ENCODE measurements at places on chromosomes 16 and 17.

GRCh38 chr16:69922200-69922599, 28.9 kb upstream of the CLEC18A start:
- DNase-seq, result no peak

- peak; percentile 41 for DNase-seq
These were observed 1.0 kb upstream of the ANKRD40CL start for GRCh38 chr17:50768346-50768761.

DNA sequence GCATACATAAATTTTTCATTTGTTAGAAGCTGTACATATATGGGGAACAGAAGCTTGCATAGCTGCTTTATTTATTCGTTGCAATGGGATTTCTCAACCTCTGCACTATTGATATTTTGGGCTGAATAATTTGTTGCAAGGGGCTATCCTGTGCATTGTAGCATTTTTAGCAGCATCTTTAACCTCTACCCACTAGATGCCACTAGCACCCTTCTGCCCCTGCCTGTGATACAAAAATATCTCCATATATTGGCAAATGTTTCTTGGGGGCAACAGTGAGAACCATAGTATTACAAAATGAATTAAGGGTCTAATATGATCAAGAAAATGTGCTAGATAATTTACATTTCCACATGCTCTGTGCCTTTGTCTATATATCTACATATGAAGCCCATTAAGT, 1401.0 kb downstream of the CDH11 start:
- no peak for DNase-seq

DNA sequence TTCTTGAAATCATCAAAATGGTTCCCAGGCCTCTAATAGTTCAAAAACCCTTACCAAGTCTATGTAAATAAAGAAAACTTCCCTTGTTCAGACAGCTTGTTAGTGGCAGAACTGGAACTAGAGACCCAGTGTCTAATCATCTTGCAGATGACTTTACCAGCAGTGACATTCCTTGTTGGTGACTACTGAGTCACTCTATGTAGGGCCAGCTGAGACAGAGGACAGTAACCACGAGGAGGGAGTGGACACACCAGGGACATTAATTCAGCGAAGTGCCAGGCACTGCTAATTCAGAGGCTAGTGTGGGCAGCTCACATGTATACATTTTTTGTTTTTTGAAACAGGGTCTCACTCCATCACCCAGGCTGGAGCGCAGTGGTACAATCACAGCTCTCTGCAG, 6.1 kb upstream of the HEATR3 start:
- DNase-seq, result no peak

- no peak for DNase-seq
These were observed 37.5 kb upstream of the CIBAR2 start for GRCh38 chr16:85149776-85150175.

- DNase-seq, result no peak
These were observed 49.6 kb downstream of the PSMD12 start for GRCh38 chr17:67316781-67317180.

- no peak for DNase-seq
These were observed 702 bp upstream of the WNT3 start for GRCh38 chr17:46818929-46819859.

GRCh38 chr16:28503470-28504259, 3.0 kb downstream of the IL27 start:
- DNase-seq, result no peak

GRCh38 chr16:13254998-13255614, 353.7 kb downstream of the SHISA9 start:
- no peak for DNase-seq

- DNase-seq, result no peak
These were observed 3.8 kb downstream of the TBX21 start for GRCh38 chr17:47736501-47737495.

DNA sequence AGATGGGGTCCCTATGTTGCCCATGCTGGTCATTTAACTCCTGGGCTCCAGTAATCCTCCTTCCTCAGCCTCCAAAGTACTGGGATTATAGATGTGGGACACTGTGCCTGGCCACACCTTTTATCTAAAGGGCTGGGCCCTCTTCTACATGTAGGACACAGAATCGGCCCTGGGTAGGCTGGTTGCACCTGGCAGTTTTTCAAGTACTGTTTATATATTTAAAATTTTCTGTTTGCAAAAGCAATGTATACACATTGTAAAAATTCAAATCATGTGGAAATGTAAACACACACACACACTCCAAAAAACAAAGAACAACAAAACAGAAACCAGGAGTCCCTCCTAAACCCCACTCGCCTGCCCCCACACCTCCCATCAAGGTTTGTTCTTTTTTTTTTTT, 28.1 kb upstream of the SIAH1 start:
- no peak for DNase-seq

- DNase-seq, result no peak
These were observed 52.8 kb downstream of the NTN1 start for GRCh38 chr17:9074131-9074530.

DNA sequence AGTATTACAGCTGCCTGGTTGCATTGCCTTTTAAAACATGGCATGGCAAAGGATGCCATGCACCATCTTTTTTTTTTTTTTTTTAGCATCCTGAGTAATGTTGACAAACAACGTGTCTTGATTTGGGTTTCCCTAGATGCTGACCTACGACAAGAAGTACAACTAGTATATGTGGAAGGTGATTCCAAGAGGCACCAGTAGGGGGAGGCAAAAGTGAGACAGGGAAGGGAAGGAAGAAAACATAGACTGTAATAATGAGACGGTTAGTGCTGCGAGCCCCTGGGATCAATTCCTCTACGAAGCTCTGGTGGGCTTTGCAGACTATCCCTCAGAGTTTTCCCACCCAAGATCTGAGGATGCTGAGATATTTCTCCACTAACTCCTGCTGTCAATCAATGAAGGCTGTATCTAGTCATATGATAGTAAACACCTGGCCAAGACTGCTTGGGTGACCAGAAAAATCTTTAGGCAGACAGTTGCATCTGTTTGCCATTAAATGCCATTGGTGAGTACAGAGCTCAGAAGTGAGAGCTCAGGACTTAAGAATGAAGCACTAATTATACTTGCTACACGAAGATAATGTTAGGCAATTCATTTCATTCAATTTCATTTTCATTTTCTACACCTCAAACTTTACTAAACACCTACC, 458.6 kb upstream of the GOT2 start:
- no peak for DNase-seq

- no peak for DNase-seq
These were observed 402.3 kb upstream of the ASIC2 start for GRCh38 chr17:33695431-33695830.

GRCh38 chr17:45394913-45395568, 37.6 kb downstream of the ARHGAP27 start:
- DNase-seq, result no peak

DNA sequence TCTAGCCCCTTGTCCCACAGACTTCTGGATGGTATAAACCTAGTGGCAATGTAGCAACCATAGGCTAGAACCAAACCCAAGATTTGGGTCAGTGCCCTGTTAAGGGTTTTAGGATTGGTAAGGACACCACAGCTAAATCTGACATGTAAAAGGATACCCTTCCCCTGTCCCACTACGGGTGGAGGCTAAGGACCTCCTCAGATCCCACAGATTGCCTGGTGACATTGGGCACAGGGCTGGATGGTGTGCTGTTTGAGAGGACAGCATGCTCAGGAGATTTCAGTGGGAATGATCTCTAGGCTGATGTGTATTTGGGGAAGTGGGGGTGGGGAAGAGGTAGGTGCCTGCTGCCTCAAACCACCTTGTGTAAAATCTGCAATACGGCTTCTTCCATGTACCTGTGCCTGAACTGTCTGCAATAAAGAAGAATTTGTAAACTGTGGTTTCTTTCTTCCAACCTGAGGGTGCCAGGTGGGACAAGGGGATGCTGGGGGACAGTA, 671 bp upstream of the EDC4 start:
- no peak for DNase-seq

DNA sequence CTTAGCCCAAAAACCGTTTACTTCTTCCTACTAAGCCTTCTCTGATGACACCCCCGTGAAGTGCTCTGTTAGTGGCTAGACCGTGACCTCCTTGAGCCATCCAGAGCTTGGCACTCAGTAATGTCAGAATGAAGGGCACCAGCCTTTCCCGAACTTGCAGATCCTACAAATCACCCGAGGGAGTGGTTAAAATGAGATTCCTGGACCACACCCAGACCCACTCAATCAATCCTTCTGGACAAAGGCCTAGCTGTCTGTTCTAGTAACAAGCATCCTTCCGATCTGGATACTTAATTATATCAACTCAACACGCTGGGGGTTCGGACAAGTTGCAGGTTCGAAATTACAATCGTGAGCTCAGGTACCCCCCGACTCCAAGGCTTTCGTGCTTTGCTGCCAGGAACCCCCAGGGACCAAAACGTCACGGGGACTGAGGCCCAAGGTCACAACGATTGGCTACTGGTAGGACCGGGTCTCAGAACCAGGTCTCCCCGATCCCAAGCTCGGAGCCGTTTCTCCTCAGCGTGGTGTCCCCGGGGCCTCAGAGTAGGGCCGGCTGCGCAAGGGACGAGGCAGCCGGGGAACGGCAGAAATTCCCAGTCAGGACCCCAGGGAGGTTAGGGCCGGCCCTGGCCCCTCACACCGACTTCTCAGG, 527 bp downstream of the CIAPIN1 start:
- no peak for DNase-seq

DNA sequence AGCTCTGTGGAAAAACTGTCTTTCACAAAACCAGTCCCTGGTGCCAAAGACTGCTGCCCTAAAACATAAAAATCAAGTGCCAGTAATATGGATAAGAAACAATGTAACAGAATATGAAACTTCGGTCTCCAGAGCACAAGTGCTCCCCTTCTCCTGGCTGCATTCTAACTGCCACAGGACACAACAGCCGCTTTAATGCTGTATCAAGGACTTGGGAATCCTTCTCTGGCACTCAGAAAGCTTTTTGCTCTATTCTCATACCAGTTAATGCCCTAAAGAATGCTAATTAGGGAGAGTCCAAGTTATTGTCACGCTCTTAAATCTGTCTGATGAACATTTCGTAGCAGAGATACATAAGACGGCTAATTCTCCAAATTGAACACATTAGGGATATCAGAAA, 90.9 kb downstream of the PARN start:
- no peak for DNase-seq

GRCh38 chr17:1733759-1734158, 8.9 kb upstream of the SERPINF2 start:
- no peak for DNase-seq

- DNase-seq, result no peak
These were observed 238.0 kb downstream of the SNX29 start for GRCh38 chr16:12214509-12214908.

- no peak for DNase-seq
These were observed 25.8 kb downstream of the ADCY9 start for GRCh38 chr16:4090351-4090851.

DNA sequence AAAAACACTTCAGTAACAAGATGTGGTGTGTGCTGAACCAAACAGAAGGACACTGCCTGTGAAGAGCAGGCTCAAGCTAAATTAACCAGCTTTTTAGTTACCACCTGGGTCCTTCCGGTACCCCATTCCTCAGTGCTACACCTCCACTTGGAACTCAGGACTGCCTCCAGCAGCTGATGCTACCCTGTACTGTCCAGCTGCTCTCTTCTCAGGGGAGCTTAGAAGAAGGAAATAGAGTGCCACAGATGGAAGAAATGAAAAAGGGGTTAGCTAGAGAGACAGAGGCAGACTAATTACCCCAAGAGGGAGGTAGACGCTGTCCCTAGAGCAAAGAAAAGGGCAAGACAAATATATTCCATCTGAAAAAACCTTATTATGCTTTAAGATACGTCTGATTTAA, 5.7 kb downstream of the MED13 start:
- no peak for DNase-seq

GRCh38 chr17:82495844-82496528, 23.5 kb upstream of the FOXK2 start:
- DNase-seq, result peak; percentile 34

DNA sequence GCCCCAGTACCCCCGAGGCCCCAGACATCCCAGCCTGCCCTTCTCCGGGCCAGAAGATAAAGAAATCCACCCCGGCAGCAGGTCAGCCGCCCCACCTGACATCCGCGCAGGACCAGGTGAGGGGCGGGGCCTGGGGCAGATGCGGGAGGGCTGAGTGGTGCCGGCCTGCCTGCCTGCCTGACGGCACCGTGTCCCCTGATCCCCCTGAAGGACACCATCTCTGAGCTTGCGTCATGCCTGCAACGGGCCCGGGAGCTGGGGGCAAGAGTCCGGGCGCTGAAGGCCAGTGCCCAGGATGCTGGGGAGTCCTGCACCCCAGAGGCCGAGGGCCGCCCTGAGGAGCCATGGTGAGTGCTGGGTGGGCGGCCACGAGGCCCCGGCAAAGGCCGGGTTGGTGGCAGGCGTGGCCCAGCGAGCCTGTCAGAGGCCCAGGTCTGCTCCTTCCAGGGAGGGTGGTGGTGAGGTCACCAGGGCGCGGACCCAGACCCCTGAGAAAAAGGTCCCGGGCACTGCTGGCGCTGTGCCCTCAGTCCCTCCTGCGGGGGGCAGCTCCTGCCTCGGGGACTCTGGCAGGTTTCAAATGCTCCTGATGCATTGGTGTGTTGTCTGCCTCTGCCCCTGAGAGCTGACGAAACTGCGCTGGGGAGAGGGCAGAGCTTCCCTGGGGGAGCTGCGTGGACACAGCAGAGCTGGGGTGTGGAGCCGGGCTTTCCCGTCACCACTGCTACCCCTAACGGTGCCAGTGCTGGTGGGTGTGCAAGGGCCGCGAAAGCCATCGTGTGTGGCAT, 1.2 kb downstream of the CDT1 start:
- peak; percentile 35 for DNase-seq

DNA sequence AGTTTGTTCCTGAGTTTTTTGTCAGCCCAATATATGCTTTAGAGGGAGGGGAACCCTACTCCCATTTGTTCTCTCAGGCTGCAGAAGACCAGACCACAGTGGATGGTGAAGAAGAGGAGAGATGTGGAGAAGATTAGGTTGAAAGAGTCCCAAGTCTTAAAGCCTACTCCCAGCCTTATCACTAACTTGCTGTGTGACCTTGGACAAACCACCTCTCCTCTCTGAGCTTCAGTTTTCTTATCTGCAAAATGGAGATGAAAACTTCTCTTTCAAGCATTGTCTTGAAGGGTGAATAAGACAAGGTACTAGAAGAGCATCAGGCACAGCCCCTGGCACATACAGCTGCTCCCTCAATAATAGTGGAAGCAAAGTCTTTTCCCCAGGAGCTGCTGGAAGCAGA, 15.1 kb upstream of the LHX1 start:
- no peak for DNase-seq

- DNase-seq, result no peak
These were observed 2.0 kb downstream of the CCDC200 start for GRCh38 chr17:43226393-43226792.

DNA sequence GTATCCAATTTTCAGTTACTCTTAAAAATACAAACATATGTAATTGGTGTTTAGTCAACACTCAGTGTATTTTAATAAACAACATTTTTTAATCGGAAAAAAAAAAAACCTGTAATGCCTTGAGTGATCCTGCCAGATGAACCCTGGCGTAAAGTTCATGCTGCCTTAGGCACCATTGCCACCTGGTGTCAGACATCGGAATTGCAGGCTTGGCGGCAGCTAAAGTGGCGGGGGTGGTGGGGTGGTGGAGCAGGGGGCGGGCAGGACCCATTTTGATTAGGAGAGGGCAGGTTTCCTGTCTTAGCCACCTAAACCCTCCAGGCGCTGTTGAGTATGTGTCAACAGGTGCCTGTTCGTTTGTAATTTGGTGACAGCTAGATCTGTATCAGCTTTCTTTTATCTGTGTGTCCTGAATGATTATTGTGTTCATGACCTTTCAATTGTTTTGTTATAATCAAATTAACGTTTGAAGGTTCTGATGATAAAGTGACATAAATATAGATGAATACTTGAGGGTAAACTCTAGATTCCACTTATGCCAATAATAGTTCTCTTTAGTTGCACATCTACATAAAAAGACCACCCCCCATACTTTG, 588.7 kb downstream of the CDH13 start:
- DNase-seq, result no peak
